ENCODE measurements at places on chromosomes 1 and 21.

DNA sequence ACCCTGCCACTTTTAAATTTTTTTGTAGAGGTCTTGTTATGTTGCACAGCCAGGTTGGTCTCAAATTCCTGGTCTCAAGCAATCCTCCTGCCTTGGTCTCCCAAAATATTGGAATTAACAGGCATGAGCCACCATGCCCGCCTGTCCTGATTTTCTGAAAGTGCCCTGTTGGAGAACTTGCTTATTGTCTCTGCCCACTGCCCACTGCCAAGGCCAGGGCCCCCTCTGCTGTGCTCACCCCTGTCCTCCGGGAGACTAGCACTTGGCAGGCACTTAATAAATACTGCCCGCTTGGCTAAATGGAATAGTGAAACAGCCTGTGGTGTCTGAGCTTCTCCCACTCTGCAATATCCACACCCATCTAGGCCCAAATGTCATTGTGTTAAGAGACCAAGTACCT, 35.7 kb downstream of the CTNNBIP1 start:
- DNase-seq: no peak

GRCh38 chr1:110134050-110134595, 16.2 kb upstream of the SLC6A17 start:
- DNase-seq: peak; percentile 65

GRCh38 chr1:227785094-227785804, 30.2 kb upstream of the PRSS38 start:
- DNase-seq: no peak

GRCh38 chr1:230749635-230750034, 2.4 kb downstream of the CAPN9 start:
- no peak for DNase-seq

GRCh38 chr1:43276673-43277072, 6.9 kb downstream of the TMEM125 start:
- DNase-seq: no peak

- no peak for DNase-seq
These were observed 744 bp downstream of the MIER1 start for GRCh38 chr1:66925558-66925910.

GRCh38 chr1:24957016-24957807, 27.1 kb upstream of the RUNX3 start:
- DNase-seq: no peak

DNA sequence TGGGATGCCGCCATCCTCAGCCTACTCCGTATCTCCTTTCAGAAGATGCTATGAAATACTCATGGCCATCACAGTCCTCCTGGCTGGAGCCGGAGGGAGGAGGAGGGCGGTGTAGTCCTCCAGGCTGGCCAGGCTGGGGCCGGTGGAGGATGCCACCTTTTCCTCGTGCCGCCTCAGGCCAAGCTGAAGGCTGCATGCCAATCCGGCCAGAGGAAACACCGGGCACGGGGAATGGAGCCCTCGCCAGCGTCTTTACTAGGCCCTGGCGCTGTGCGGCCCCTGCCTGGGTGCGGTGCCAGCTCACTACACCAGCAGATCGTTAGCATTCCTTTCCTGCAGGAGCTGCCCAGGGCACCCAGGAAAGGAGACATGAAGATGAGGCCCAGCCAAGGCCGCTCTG, 70.1 kb downstream of the CASZ1 start:
- DNase-seq: peak; percentile 50

- DNase-seq: no peak
These were observed 315.1 kb downstream of the PAPPA2 start for GRCh38 chr1:176778056-176778455.

GRCh38 chr21:41966041-41966833, 12.4 kb upstream of the C2CD2 start:
- DNase-seq: no peak

DNA sequence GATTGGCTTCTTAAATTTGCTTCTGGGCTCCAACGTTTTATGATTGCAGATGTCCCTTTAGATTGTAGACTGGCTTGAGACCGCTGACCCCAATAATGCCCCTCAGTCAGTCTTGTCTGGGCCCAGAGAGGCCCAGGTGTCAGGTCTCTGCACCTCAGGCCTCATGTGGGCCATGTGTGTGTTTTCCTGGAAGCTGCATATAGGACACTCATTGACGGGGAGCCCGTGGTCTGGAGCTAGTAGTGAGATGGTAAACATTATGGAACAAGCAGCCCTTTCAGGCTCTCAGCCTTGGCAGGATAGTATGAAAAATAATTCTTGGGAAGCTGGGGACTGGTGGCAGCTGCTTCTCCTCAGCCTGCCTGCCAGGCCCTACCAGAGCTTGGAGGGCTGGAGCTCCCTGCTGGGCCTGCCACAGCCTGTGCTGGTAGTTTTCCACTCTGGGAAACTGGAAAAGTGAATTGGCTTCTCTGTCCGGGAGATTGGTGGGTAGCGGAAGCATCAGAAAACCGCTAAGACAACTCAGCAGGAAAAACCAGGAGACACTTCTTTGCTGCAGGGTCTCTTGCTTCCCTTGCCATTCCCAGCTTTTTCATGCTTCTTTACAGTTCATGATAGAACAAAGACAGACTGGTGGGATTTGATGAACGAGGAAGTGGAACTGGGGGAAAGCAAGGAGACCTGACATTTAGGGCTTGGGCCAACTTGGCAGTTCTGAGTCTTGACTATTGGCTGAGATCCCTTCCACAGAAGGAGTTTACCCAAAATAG, 57.8 kb upstream of the HSD17B7 start:
- DNase-seq: no peak
